ENCODE measurements at places on chromosomes 4 and X. TPM values are rescaled to one million over a fixed set of nuclear protein-coding genes. Genes with fewer than 3 reads are reported as not detected.

The ENPEP gene
- 0.54 TPM for total RNA-seq

- peak; percentile 15 for DNase-seq
These were observed 11.3 kb downstream of the SCD5 start for GRCh38 chr4:82787342-82787741.

GRCh38 chrX:92260102-92260501 is 480.9 kb downstream of the PCDH11X start:
- DNase-seq = no peak

GRCh38 chr4:99403380-99404184 is 31.6 kb downstream of the ADH7 start:
- DNase-seq = no peak

DNA sequence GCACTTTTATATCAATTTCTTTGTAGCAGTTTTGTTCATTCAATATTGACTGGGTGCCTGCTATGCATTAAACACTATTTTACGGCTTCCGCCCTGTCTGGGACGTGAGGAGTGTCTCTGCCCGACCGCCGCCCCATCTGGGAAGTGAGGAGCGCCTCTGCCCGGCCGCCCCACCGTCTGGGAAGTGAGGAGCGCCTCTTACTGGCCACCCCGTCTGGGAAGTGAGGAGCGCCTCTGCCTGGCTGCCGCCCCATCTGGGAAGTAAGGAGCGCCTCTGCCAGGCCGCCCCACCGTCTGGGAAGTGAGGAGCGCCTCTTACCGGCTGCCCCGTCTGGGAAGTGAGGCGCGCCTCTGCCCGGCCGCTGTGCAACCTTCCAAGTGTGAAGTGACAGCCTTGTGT is 68.1 kb downstream of the RPS3A start:
- DNase-seq = no peak

DNA sequence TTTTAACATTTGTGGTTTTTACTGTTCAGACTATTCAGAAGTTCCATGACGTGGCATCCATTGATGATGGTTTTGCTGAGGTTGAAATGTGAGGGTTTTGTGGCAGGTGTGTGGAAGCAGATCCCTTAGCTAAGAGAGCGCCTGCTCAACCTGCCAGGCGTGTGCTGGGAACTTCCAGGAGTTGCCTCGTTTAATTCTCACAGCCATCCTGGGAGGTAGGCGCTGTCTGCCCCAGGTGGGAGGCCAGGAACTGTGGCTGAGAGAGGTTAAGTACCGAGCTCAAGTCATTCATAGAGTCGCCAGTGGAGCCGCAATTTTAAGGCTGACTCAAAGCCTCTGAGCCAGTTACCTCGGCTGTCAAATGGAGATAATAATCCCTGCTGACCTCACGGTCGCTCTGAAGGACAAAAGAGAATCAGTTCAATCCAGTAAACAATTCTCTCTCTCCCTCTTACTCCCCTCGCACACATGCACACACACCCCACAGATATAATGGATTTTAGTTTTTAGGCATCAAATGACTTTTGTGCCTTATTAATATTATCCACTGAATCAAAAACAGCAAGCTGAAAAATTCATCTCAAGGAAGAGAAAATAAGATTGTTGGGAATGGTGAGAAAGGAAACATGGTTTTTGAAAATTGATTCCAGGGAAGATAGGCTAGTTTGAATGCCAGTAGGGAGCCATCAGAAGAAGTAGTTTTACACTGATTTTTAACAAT is 171.3 kb downstream of the PTTG2 start:
- peak; percentile 89 for DNase-seq

The SMR3B gene
- not detected for total RNA-seq

DNA sequence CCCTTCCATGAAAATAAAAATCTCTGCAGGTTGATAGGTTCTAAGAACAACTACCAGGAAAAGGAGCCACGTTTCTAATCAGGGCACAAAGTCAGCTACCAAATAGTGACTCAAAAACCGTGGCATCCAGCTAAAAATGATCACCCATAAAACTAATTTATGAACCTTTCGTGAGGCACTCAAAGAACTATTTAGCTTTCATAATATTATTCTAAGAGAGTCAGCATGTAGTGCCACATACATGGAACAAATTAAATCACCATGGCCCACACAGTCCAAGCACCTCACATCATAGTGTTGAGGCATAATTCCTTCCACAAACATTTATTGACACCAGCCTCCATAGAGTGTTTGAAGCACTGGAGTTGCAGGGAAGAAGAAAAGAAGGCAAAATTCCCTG is 252.0 kb upstream of the PPARGC1A start:
- DNase-seq = no peak

- DNase-seq = no peak
These were observed 1870.5 kb upstream of the TENM3 start for GRCh38 chr4:180372691-180373090.

DNA sequence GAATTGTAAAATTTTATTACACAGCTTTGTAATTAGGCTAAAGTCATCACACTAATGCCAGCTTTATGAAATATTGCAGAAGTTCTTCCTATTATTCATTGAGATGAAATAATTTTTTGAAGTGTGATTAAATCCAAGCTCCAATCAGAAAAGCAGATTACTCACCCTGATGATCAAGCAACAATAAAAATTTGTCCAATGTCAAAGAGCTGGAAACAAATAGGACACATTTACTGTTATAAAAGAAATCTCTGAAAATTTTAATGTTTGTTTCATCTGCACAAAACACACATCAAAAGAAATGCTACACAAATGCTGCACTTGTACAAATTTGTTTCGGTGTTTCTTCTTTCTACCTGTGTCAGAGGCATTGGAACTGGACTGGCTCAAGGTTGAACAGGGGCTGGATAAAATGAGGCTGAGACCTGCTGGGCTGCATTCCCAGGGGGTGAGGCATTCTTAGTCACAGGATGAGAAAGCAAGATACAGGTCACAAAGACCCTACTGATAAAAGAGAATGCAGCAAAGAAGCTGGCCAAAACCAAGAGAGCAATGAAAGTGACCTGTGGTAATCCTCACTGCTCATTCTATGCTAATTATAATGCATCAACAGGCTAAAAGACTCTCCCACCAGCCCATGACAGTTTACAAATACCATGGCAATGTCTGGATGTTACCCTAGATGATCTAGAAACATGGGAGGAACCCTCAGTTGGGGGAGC is 78.3 kb downstream of the GASK1B start:
- DNase-seq = no peak

The TCEAL7 gene
- not detected for total RNA-seq

DNA sequence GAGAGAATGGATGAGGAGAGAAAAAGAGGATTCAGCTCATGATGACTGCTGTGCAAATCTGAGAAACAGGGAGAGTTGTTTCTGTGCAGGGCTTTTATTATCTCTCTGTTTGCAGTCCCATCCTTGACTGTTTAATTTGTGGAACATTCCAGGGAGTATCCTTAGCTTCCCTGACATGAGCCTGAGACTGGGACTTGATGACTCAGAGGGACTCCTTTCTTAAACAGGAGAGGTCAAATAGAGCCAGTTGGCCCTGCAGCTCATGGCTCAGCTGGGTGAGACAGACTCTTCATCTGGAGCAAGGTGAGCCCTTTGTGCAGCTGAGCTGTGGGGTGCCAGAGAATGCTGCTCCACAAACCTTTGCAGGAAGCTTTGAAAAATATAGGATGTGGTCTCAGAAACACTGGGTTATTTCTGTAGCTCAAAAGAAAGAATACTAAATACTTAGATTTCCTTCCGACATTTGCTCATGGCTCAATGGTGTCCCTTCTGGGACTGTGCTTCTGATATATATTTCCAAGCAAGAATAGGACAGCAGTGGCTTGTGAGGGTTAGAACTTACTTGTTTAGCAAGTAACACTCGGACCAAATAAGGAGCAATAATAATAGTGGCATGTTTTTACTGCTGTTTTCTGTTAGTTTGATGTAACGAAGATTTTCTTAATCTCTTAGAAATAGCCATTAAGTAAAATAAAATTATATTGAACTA is 14.5 kb downstream of the ARHGAP24 start:
- no peak for DNase-seq

The COX7B2 gene
- total RNA-seq = not detected

DNA sequence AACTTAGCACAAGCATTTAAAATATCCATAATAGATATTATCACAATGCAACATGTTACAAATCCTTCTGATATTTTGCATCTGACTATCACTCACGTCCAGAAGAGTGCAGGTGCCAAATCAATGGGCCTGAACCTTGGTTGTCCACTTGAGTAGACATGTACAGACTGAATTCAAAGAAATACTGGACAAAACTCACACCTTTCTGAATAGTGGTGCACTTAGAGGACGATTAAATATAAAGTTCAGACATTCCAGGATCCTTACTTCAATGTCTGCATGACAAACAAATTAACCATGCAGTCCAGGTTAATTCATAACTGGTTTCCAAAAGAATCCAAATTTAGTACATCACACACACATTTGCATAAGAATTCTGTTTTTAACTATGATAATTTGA is 406.0 kb upstream of the EDA2R start:
- no peak for DNase-seq

- DNase-seq = no peak
These were observed 25.3 kb upstream of the NWD2 start for GRCh38 chr4:37219242-37219641.

The CFAP47 gene
- total RNA-seq = not detected

The SPP1 gene
- 0.54 TPM for total RNA-seq

DNA sequence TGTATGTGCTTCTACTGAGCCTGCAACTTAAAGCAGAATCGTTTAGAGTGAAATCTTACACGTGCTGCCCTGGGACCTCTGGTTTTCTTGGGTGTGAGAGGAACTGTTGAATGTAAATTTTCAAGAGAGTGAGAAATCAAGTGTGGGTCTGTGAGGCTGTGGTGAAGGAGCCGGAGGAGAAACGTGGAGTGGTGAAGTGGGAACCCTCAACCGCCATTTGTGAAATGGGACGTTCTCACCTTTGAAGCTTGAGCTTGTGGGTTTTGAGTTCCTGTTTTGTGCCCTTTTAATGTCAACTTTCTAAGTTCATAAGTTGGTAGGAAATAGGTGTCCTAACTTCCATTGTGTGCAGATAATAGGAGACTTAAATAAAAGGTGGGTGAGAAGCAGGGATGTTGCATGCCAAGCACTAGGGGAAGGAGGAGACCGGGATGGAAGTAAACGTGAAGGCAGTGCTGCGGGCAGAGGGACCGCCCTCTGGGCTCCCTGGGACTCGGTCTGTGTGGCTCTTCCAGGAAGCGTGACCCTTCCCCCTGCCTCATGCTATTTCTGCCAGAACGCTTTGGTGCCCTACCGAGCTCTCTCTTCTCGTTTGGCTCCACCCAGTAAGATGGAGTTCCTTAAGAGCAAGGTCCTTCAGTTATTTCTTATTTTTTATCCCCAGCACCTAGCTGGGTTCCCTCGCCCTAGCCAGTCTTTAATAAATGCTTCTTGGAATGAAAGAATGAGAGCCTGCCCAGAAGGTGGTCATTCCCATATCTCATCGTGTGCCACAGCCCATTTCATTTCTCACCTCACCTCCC is 56.0 kb downstream of the TMEM131L start:
- DNase-seq = peak; percentile 90

- no peak for DNase-seq
These were observed 110.8 kb upstream of the NOCT start for GRCh38 chr4:138904793-138905192.

DNA sequence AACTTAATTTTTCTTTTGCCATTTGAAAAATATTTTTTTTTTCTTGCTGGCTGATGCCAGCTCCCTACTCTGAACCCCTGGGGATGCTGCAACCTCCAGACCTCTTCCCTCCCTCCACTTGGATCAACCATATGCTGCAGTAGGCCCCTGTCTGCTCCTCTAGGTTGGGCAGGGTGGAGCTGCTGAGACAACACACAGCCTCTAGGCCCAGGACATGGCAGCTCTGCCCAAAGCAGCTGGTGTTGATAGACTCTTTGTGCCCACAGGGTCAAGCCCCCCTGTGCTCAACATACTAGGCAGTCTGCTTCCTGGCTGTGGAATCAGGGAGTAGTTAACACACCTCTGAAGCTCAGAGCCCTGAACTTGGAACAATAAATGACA is 19.9 kb upstream of the CLNK start:
- no peak for DNase-seq

GRCh38 chr4:139665690-139666529 is at the start of gene MGST2:
Gene MGST2 (plus strand): TSS chr4:139665819. CDS start chr4:139666020, 201 bp downstream.
- peak; percentile 53 for DNase-seq
